ENCODE measurements at places on chromosomes 1 and 21.

DNA sequence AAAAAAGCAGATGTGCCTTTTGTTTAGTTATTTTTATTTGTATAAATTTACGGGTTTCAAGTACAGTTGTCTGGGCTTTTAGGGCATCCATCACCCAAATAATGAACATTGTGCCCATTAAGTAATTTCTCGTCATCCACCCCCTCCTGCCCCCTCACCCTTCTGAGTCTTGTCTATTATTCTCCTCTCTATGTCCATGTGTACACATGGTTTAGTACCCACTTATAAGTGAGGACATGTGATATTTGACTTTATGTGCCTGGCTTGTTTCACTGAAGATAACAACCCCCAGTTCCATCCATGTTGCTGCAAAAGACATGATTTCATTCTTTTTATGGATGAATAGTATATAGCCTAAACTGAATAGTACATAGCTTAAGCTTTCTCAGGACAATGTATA, 189.2 kb downstream of the ZP4 start:
- DNase-seq = no peak

DNA sequence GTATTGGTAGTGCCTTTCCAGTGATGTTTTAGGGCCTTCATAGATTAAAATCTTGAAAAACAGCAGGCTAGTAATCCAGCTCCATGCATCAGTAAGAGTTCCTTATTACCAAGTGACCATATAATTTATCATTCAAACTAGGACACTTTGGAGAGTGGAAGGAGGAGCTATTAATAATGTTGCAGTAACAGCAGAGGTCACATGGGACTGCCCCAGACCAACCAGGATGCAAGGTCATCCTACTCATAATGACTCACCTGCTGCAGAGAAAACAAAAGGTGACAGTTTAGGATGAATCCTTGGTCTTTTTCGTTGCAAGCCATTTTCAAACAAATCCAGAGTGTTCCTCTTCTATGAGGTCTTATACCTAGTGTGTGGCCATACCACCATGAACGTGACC, 187.4 kb downstream of the NUF2 start:
- DNase-seq = no peak

GRCh38 chr1:95095833-95096217, 21.3 kb upstream of the TLCD4 start:
- no peak for DNase-seq

- DNase-seq = no peak
Measured at GRCh38 chr1:28516518-28516956, 10.7 kb downstream of the RCC1 start.

GRCh38 chr1:46448109-46448911, 41.3 kb upstream of the DMBX1 start:
- DNase-seq = no peak

GRCh38 chr1:47399138-47399845, 16.8 kb upstream of the FOXE3 start:
- DNase-seq = no peak

DNA sequence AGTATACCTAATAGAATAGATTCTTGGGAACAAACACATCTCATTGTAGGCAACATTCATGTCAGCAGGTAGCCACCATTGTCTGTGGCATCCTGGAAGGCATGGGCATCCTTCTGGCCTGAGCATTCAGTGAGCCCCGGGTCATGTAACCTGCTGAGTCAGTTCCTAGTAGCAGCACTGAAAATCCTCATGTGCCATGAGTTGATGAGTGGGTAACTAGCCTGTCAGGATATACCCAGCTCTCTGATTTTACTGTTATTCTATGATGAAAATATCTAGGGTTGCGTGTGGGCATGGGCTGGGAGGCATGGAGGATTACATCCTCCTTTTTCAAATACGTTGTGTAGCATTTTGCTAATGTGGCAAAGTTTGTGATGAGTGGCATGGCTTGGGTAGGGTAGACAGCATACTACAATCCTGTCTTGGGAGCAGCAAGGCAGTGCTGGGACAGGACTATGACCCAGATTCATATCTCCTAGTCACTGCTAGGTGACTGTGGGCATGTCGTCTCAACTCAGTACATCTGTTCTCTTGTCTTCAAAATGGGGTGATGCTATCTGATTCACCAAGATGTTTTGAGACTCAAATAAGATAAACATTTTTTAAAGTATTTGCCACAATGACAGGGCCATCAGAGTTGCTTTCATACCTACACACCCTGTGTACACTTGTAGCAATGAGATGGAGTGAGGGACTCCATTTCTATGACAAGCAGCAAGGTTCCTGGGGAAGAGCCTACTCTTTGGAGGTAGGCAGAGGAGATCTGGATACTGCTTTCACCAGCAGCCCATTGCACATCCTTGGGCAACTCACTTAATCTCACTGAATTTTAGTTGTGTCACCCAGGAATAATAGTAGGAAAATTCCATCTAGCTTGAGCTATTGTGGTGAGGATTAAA, 62.5 kb downstream of the CD58 start:
- DNase-seq = peak; percentile 51

- DNase-seq = no peak
Measured at GRCh38 chr1:92117526-92117925, 37.4 kb downstream of the BTBD8 start.

GRCh38 chr1:31422505-31423319, 9.7 kb downstream of the SERINC2 start:
- DNase-seq = peak; percentile 66

- no peak for DNase-seq
Measured at GRCh38 chr1:207962716-207963426, 51.9 kb upstream of the CD34 start.

- no peak for DNase-seq
Measured at GRCh38 chr1:26094076-26094669, 17.5 kb upstream of the PDIK1L start.

- DNase-seq = no peak
Measured at GRCh38 chr1:53619367-53620060, 119.5 kb downstream of the GLIS1 start.

DNA sequence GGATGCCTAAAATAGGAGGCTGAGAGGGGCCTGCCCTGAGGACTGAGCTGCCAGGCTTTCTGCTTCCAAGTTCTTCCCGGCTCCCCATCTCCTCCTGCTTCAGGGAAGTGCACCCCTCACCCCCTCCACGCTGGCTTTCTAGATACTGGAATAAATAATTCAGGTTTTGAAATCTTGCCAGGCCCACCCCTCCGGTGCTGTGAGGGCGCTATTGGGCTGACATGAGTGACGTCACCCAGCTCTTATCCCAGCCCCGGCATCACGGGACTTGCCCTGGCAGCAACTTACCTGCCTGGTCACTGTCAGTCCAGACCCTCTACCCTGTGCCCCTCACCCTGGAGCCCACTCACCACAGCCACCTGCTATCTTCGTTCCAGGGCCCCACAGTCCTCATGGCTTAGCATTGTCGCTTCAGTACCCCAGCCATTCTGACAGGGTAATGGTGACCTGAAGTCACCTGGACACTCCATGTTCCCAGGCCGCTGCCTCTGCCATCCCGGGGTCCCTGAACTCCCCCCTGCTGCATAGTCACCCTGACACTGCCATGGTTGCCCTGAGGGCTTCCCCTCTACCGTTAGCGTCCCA, 819 bp upstream of the GPR3 start:
- DNase-seq = peak; percentile 15

- DNase-seq = no peak
Measured at GRCh38 chr1:219621047-219621786, 8.3 kb upstream of the ZC3H11B start.

DNA sequence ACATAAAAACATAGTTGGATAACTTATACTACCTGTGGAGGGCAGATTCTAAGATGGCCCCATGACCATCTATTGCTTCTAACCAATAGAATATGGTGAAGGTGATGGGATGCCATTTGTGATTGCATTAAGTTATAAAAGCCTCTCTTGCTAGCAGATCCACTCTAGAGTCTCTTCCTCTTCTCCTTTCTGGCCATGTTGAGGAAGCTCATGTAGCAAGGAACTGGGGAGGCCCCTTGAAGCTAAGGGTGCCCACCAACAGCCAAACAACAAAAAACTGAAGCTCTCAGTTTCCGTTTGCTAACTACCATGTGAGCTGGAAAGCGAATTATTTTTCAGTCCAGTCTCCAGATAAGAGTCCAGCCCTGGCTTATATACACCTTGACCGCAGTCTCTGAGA, 16.0 kb upstream of the AGO1 start:
- DNase-seq = no peak

GRCh38 chr1:98323906-98324358, 337.6 kb upstream of the SNX7 start:
- peak; percentile 33 for DNase-seq

DNA sequence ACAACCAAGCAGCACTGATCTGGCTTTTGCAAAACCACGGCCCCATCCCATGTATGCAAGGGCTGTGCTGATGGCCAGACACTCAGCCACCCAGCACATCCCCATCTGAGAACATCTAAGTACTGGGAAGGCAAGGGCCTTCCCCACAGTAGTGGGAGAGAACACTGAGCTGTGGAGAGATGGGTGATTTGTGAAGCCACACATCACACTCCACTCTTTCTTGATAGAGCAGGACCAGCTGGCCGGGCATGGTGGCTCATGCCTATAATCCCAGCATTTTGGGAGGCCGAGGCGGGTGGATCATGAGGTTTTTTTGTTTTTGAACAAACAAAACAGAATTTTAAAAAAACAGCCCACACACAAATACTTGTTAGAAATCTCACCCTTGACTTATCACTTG, 28.2 kb upstream of the RXRG start:
- DNase-seq = no peak

GRCh38 chr1:147738739-147739476, 21.5 kb downstream of the GJA5 start:
- no peak for DNase-seq

DNA sequence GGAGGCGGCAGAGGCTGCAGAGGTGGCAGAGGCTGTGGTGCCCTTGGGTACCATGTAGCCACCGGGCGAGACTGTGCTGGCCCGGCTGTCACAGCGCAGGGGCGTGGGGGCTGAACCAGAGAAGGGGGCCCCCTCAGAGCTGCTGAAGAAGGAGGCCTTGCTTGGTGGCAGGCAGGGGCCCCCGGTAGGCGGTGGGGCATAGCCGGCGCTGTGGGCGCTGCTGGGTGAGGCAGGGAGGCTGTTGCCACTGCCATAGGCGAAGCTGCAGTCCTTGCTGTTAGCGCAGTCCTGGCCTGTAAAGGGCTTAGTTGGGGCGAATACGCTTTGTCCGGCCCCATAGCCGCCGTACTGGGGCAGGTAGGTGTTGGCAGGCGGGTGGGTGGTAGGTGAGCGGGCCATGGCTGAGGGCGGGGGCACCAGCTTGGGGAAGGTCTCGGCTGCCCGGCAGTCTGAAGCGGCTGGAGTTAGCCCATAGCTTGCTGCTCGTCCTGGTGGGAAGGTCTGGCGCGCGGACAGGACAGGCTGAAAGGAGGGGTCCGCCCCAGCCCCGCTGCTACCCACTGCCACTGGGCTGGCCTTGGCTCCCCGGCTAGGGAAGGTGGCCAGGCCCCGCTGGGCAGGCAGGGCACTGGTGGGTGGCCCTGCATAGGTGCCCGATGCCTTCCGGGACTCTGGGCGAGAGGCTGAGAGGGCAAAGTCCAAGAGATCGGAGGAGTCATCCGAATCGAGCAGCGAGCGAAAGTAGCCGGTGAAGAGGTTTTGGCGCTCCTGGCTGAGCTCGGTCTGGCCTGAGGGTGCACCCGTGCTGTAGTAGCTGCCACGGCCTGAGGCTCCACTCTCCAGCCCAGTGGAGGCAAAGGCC, 54.9 kb downstream of the AHDC1 start:
- no peak for DNase-seq

- no peak for DNase-seq
Measured at GRCh38 chr1:21341022-21341421, 50.8 kb upstream of the ECE1 start.

GRCh38 chr1:81410941-81411340, 389.8 kb upstream of the ADGRL2 start:
- DNase-seq = no peak

- no peak for DNase-seq
Measured at GRCh38 chr1:224432146-224432545, 2.5 kb downstream of the WDR26 start.

- DNase-seq = no peak
Measured at GRCh38 chr21:29423099-29423870, 124.6 kb downstream of the BACH1 start.

DNA sequence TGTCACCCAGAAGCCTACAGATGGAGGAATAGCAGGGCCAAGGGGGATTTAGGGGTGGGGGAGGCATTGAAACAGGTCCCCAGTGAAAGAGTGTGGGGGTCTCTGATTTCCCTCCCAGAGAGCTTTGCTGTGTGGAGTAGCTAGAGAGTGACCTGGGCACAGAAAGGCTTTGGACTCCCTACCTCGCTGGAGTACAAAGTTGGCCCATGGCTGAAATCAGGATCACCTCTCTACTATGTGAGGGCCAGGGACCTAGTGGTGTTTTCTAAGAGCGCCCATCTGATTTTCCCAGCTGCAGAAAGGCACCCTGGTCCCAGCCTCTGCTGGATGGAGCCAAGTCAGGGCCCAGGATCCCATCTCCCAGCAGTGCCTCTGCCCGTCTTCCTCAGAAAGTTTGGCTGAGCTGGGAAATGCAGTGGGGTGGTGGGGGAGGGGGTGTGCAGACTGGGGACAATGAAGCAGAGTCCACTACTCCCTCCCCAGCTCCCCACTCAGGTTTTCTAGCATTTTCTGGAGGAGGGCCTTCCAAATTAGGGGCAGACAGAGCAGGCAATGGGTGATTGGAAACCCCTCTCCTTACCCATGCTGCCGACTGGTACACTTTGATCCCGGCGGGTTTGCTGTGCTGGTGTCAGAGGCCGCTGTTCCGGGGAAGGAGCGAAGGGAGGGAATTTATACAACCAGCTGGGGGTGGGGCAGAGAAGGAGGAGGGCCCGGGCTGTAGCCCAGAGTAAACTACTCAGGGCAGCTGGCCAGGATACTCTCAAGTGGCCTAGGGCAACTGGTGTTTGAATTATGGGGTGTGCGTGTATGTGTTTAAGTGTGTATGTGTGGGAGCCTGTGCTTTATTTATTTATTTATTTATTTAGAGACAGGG, at the start of gene SELENBP1:
Gene SELENBP1 (minus strand): TSS at position 648 of the 877 bp plus-strand sequence. CDS start 64 bp downstream, at position 584.
- no peak for DNase-seq

- DNase-seq = no peak
Measured at GRCh38 chr1:182488803-182489202, 38.9 kb downstream of the RGSL1 start.

DNA sequence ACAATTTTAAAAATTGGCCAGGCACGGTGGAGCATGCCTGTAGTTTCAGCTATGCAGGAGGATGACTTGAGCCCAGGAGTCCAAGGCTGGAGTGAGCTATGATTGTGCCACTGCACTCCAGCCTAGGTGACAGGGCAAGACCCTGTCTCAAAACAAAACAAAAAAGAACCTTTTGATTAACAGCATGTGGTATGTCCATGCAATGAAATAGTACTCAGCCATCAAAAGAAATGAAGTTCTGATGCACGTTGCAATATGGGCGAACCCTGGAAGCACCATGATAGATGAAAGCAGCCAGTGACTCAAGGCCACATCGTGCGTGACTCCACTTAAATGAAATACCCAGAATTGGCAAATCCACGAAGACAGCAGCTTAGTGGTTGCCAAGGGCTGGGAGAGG, 47.5 kb downstream of the FBXO2 start:
- no peak for DNase-seq

DNA sequence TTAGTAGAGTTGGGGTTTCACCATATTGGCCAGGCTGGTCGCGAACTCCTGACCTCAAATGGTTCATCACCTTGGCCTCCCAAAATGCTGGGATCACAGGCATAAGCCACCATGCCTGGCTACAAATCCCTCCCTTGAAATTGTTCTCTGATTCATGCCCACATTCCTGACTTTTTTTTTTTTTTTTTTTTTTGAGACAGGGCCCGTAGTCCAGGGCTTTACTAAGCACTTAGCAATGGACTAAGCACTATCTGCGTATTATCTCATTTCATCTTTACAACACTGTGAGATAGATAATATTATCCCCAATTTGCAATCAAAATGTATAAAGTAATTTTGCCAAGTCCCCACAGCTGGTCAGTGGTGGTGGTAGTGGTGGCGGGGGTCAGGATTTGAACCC, 58.9 kb downstream of the VWA5B1 start:
- DNase-seq = no peak

Measured in CD4-positive, alpha-beta T cell treated with Interleukin-4 for 4 hours (primary cell).